Testis (tissue), 5 donors: ENCODE measurements at places on chromosomes 16 and 17.

GRCh38 chr17:6075050-6075449 lies 4.9 kb downstream of the WSCD1 start:
- DNase-seq = no peak

GRCh38 chr16:76577003-76577402 lies 299.8 kb downstream of the CNTNAP4 start:
- no peak for DNase-seq

DNA sequence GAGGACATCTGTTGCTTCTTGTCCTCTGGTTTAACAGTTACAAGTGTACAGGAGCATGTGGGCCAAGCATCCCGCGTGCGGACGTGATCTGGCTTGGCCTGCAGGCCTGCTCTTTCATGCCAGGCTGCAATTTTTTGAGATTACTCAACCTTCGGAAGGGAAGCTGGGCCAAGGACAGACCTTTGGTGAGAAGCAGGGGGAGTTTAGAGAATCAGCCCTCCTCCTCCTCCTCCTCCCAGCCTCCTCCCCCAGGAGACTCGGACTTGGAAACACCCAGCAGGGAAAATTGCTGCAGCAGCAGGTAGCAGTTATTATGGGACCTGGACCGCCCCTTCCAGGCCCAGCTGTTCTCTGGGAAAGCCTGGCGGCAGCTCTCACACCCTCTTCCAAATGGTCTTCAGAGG lies 5.1 kb upstream of the KLHL36 start:
- peak; percentile 92 for DNase-seq

DNA sequence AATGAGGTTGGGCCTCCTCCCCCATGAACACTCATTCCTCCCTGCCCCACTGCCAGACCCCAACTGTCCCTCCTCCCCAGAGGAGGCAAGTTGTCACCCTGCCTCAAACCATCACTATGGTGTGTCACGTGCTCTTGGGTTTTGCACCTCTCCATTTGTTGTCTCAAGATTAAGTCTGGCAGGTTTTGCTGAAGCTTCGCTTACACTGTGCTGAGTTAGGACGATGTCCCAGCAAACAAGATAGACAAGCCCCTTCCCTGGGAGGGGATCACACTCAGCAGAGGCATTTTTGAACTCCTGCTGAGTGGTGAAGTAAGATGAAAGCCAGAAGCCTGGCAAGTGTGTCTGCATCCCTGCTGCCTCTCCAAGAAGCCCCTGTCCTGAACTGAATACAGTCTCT lies 78.3 kb downstream of the CBLN1 start:
- no peak for DNase-seq

DNA sequence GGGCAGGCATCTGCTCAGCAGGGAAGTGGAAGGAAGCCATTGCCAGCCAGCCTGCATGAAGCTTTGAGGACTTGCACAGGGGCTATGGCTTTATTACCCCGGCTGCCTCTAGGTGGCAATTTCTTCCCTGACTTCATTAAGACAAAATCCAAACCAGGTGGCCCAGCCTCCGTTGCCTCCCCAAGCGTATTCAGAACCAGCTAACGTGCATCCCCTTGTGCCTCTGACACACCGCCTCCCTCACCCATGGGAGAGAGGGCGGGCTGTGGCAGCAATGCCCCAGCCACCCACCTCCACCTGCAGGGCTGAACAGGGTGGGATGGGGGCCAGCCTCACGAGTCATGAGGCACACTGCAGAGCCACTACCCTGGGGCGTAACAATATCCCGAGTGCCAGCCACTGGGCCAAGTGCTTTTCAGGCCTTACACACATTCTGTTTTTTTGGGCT lies 6.8 kb downstream of the KIFC3 start:
- peak; percentile 56 for DNase-seq

DNA sequence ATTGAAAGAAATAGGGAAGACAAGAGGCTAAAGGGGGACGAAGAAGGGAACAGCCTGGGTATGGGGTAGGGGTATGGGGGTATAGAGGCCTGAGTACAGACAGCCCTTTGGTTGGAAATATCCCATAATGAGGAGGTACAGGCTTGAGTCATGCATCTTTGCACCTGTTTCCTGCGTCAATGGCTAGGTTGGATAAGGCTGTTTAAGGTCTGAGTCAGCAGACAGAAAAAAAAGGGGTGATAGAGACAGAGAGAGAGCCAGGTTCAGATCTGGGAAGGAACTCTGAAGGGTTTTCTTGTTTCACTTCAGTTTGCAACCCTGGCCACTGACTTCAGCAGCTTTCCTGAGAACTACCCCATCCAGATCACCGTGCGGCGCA lies 8.5 kb downstream of the FNDC8 start:
- no peak for DNase-seq

DNA sequence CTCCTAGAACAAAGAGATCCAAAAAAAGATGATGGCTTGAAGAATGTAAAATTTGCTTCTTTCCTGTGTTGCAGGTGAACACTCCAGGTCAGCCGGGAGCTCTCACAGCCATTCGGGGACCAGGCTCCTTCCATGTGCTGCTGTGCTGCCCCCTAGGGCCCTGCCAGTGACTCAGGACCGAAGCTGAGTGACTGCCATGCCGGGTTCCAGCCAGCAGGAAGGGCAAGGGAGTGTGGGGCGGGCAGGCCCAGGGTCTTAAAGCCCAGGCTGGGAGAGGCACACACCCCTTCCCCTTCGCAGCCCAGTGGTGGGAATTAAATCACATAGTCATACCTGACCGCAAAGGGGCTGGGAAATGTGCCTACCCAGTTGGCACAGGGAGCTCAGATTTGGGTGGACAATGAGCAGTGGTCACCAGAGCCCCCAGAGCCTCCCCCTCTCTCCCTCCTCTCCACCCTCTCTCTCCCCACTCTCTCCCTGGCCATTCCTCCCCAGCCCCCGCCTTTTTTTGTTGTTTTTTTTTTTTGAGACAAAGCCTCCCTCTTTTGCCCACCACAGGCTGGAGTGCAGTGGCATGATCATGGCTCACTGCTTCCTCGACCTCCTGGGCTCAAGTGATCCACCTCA lies 11.5 kb downstream of the EPOP start:
- DNase-seq = peak; percentile 82

DNA sequence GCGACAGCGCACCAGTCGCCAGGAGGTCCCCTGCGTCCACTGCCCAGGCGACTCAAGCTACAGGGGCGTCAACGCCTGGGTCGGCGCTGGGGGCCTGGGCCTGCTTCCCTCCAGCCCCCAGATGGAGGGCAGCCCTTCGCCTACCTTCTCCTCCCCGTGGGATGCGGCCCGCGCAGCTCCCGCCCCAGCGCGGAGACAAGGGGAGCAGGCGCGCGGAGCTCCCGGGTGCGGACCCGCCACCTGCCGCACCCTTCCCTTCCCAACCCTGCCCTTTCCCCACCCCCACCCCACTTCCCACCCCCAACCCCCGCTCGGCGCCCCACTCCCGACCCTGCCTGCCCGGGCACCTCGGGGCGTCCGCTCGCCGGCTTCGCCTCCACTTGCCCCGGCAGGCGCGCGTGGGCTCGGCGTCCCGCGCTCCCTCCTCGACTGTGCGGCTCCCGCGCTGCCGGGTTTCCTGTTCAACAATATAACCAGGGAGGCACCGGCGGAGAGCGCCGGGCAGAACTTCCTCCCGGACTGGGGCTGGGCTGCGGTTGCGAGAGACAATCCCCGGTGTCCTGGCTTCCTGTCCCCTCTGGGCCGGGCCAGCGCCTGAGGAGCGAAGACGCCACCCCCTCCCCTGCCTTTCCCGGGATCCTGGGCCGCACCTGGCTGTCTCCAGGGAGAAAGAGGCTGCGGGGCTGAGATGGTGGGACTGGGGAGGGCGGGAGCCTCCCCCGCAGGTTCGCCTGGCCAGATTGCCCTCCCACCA lies at the start of gene ARHGAP27:
ARHGAP27 (minus strand) TSS at position 466 of the 754 bp plus-strand sequence. CDS start 2,591 bp downstream, outside the sequence.
- DNase-seq = peak; percentile 28
